ENCODE measurements at places on chromosomes 4 and X.
A peak's percentile ranks its signal among the peaks of the same experiment; 100 is the strongest.

GRCh38 chr4:56434599-56435139 is 746 bp downstream of the PPAT start:
- DNase-seq = peak; percentile 84

DNA sequence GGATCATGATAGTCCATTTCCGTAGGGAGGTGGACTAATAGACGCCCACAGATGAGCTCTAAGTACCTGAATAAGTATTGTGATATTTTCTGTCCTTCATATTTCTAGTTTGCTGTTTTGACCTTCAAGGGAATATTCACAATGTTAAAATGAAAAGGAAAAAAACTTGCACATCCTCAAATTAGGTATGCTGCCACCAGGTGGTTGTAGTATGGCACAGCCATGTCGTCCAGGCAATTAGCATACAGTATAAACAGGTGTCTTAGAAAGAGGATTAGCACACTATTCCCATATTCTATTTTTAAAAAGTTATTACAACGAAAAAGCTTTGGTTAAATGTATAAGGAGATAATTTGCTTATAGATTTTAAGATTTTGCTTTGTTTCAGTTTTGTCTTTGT is 802.0 kb downstream of the RPA4 start:
- DNase-seq = peak; percentile 76

DNA sequence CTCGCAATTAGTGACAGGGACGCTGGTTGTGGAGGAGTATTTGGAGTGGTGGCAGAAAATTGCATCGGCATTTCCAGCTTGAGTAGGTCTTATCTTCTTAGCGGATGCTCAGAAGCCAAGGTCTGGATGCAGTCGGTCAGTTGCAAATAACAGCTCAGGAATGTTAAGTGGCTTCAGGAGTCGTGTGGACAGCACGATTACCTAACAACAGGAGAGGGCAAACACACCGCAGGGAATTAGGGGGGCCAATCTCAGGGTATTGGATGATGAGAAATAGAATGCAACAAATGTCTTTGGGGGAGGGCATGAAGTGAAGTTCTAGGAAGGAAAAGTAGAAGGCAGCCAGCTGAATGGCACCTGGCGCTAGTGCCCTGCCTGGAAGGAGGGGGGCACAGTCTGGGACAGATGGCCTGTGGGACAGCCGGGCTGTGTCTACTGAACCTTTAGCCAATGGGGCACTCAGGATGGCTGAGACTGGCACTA is 11.8 kb downstream of the RASL11B start:
- DNase-seq = no peak

DNA sequence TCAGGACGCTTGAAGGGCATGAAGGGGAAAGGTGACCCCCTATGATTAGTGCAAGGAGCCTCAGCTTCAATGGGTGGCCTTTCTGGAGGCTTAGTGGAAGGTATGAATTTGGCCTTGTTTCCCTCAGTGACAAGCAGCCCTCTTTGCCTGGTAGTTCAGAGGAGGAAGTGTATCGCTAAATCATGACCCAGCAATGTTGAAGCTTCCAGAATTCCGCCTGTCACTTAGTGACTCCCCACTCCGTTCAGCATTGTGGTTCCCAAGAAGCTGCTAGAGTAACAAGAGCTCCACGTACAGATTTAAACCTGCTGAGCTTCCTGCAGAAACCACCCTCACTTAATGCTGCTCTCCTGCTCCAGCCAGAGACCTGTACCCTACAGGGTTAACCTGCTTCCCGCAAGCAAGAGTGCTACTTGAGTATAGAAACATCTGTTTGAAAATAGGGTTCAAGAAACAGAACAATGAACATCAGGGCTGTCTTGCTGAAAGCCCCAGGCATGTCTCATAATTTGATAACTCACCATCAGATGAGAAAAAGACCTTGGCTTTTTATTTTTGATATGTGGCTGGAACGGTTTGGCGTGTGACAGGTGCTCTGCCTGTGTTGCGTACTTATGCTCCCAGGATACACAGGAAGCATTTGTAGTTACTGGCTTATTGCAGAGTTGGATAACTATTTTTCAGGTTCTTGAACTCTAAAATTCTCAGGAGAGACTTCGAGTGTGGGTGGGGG is 105.2 kb downstream of the UCHL1 start:
- DNase-seq = no peak

GRCh38 chr4:188377816-188378215 is 238.6 kb downstream of the TRIML1 start:
- DNase-seq = no peak

- no peak for DNase-seq
Measured at GRCh38 chrX:132425744-132426318, 63.0 kb downstream of the MBNL3 start.

- no peak for DNase-seq
Measured at GRCh38 chrX:48834383-48834709, 1.1 kb downstream of the PCSK1N start.

DNA sequence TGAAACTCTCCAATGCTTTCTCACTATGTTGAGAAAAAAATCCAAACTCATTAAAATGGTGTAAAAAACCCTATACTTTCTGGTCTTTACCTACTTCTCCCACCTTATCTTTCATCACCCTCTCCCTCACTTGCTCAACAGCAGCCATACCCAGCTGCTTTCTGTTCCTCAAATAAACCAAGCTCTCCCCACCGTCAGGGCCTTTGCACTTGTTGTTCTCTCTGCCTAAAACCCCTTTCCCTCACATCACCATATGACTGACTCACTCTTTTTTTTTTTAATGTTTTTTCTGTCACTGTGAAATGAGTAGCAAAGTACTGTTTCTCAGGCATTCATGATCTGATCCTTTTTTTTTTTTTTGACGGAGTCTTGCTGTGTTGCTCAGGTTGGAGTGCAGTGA is 122.3 kb upstream of the TMEM164 start:
- DNase-seq = no peak
